ENCODE measurements at places on chromosomes 6 and 20.

GRCh38 chr6:38234934-38235682, 404.6 kb downstream of the BTBD9 start:
- no peak for DNase-seq

- peak; percentile 9 for DNase-seq
Measured at GRCh38 chr20:50625986-50626677, 65.2 kb downstream of the RIPOR3 start.

DNA sequence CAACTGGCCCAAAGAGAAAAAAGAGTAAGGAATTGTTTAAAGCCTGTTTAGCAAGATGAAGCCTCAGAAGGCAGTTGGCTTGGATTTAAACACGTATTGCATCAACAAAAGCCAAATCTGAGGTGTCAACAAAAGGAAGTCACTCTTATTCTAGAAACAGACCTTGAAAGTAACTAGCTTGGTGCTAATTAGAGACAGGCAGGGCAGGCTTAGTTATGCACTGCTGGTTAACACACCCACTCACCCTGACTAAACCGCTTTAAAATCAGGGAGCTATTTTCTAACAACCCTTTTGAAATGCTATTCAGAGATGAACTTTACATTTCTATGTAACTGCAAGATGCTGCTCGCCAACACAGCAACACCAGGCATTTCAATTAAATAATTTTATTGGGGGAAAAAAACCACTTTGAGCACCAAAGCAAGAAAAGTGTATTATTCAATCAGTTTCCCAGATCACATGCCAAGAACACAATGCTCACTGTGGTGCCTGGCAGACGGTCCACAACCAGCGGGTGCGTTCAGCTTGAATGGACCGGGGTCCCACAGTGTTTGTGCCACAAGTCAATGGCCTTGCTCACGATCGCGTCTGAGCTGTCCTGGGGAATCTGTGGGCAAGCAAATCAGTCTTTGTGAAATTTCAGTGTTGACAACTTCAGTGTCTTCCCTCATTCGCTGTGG, 23.6 kb downstream of the TBC1D7 start:
- DNase-seq, result no peak

GRCh38 chr6:154243793-154244750, 112.5 kb downstream of the IPCEF1 start:
- no peak for DNase-seq

DNA sequence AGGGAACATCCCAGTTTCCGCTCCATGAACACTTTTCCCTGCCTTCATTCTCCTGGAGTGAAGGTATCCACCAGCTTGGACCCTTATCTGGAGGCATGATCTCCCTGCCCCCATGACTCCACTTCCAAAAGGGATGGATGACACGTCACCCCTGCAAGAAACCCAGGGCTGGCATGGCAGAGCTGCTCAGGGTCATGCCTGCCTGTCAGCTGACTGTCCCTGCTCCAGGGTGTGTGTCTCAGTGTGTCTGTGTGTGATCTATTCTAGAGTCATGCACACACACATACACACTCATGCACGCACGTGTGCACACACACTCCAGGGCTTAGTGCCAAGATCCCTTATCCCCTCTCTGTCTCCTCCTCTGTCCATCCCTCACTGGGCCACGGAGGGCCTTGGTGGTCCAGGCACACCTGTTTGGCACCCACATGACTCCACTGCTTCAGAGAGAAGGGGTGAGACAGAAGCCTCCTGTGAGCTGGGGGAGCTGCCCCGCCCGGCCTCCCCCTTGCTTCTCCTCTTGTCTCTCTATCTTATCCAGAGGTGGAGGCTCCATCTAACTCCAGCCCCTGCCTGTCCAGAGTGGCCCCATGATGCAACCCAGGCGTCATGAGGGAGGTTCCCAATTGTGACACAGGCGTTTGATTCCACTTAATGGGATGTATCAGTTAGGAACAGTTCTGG, 290.9 kb downstream of the CDC5L start:
- no peak for DNase-seq

GRCh38 chr6:18328540-18328939, 58.6 kb upstream of the RNF144B start:
- no peak for DNase-seq

- no peak for DNase-seq
Measured at GRCh38 chr20:37204056-37204455, 24.7 kb upstream of the MROH8 start.

- no peak for DNase-seq
Measured at GRCh38 chr6:134740473-134741199, 209.3 kb downstream of the ALDH8A1 start.

GRCh38 chr6:90610751-90611542, 24.1 kb upstream of the MAP3K7 start:
- DNase-seq, result no peak

- DNase-seq, result no peak
Measured at GRCh38 chr6:35489066-35489465, 7.8 kb downstream of the TEAD3 start.

DNA sequence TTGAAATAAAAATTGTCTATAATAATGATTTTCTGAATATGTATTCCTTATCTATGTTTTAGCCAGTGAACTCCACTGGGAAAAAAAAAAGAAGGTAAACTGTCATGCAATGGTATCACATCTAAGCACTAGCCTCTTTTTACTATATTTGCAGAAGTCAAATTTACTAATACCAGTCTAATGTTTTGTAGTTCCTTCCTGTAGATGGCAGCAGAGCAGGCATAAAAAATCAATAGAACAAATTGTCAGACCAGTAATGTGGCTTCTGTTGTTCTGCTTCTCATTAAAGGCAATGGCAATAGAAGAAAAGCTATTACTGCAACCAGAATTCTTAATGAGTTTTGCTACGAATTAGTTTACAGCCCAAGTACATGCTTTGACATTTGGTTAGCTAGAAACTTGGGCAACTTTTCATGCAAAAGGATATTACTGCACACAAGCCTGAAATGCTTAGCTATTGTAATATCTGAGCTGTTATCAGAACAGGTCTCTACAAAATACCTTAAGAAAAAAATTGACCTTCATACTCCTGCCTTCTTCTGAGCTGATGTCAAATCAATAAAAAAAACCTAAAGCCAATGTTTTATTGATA, 476.9 kb downstream of the KHDRBS2 start:
- DNase-seq, result no peak

DNA sequence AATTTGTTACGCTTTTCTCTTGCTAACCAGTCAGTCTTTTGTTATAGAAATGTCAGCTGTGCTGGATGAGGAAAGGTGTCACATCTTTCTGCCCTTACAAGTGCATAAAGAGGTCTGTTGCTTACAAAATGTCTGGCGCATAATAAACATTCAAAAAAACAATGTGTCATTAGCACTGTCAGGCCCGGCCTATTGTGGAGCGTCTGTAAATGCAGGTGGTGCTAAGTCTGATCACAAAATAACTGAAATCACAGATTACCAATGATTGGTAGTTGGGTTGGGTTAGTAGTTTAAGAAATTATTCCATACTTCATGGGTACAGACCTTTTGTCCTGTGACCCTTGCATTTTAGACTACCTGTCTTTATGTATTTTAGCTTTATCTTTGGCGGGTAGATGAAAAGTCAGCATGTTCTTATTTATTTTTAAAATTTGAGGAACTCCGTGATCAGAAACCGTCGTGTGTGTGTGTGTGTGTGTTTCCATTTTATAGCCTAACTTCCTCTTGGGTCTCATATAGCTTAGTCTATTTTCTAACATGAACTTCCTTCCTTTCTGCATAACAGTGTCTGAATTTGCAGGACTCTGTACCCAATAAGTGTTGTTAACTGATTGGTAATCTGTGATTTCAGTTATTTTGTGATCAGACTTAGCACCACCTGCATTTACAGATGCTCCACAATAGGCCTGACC, 88.1 kb upstream of the IFNGR1 start:
- no peak for DNase-seq

DNA sequence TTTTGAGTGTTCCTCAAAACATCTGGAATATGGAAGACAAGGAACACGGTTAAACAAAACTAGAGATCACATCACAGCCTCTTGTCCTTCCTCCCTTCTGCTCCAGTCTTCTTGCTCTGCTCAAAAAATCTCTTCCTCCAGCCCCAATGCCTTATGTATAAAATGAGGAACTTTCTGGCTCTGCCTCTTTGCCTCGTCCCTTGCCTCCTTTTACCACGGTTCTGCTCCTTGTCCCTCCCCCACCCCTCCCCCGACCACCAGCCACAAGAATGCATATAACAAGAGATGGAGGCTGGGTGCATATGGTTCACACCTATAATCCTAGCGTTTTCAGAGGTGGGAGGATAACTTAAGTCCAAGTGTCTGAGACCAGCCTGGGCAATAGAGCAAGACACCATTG, 43.6 kb downstream of the PLAGL2 start:
- DNase-seq, result no peak

DNA sequence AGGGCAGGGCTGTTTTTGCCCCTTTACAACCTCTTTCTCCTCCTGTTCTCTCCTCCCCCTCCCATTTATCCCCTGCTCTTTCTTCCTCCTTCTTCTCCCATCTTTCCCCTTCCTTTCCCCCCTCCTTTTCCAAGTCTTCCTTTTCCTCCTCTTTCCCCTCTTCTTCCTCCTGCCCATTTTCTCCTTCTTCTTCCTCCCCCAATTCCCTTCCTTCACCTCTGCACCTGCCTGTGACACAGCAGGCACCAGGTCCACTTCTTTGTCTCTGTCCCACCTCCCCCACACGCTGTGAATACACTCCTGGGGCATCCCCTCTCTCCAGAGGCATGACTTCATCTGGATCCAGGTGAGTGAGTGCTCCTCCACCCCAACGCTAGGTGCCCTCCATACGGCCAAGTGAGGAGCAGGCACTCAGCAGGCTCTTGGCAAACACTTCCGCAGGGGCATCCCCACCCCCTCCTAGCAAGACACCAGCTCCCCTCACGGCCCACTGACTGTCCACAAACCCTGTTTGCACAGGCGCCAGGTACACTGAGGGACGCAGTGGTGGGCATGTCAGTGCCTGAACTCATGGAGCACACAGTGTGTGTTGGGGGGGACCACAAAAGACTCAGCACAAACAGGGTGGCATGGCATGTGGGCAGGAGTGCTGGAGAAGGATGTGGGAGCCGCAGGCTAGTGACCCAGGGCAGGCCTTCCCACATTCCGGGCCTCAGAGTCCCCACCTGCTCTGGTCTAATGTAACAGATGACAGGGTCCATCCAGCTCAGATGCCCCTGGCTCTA, 10.7 kb upstream of the TLDC2 start:
- DNase-seq, result no peak

- DNase-seq, result no peak
Measured at GRCh38 chr6:39294133-39294532, 20.1 kb downstream of the KCNK17 start.

- no peak for DNase-seq
Measured at GRCh38 chr6:7390226-7390878, 744 bp downstream of the RIOK1 start.

DNA sequence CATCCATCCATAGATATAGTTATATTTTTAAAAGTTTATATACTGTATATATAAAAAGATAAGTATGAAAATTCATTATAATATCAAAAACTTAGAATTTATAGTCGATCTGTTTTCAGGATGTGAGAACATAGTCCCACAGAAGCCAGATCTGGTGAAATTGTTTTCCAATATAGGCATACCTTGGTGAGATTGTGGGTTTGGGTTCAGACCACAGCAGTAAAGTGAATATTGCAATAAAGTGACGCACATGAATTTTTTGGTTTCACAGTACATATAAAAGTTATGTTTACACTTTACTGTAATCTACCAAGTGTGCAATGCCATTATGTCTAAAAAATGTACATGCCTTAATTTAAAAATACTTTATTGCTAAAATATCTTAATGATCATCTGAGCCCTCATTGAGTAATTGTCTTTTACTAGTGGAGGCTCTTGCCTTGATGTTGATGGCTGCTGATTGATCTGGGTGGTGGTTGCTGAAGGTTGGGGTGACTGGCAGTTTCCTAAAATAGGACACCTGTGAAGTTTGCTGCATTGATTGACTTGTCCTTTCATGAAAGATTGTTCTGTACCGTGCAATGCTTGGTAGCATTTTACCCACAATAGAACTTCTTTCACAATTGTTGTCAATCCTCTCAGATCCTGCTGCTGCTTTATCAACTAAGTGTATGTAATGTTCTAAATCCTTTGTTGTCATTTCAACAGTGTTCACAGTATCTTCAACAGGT, 29.8 kb downstream of the AIG1 start:
- DNase-seq, result no peak
